CD4-positive, alpha-beta T cell treated with Interleukin-2 at 100 ng/mL for 4 hours (primary cell): ENCODE measurements at places on chromosomes 2 and 18.

GRCh38 chr18:6755107-6755506 is 25.6 kb downstream of the ARHGAP28 start:
- no peak for DNase-seq

GRCh38 chr18:5075297-5075696 is 121.8 kb downstream of the AKAIN1 start:
- no peak for DNase-seq

GRCh38 chr2:219220652-219221402 is 2.1 kb upstream of the ABCB6 start:
- DNase-seq: no peak

- DNase-seq: no peak
Measured at GRCh38 chr18:46405832-46406538, 251.0 kb downstream of the LOXHD1 start.

GRCh38 chr18:58195278-58195765 is 151.3 kb downstream of the NEDD4L start:
- DNase-seq: no peak

- peak; percentile 44 for DNase-seq
Measured at GRCh38 chr18:47901624-47902362, 28.7 kb downstream of the SMAD2 start.

DNA sequence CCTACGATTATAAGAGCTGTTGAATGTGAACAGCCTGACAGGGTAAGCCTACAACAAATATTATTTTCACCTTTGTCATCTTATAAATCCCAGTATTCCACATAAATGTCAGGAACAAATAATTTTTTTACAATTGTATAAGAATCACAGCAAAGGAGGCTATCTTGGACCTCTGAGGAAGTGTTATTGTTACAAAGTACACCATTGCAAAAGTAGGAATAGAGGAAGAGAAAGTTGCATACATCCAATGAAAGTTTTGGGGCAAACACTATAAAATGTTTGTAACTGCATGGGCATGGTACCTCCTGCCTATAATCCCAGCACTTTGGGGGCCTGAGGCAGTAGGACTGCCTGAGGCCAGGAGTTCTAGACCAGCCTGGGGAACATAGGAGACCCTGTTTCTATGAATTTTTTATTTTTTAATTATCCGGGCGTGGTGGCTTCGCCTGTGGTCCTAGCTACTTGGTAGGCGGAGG is 715 bp upstream of the MEMO1 start:
- DNase-seq: no peak
